Left lung (tissue), 14 donors: ENCODE measurements at places on chromosomes 2 and 18. TPM values are rescaled to one million over a fixed set of nuclear protein-coding genes. Genes with fewer than 3 reads are reported as not detected.

- no peak for DNase-seq
Observed at GRCh38 chr2:149740490-149740889, 152.9 kb upstream of the MMADHC start.

- no peak for DNase-seq
Observed at GRCh38 chr2:183993052-183993451, 605.3 kb upstream of the ZNF804A start.

ANKRD53 gene
- 3.3 TPM for polyA plus RNA-seq

DNA sequence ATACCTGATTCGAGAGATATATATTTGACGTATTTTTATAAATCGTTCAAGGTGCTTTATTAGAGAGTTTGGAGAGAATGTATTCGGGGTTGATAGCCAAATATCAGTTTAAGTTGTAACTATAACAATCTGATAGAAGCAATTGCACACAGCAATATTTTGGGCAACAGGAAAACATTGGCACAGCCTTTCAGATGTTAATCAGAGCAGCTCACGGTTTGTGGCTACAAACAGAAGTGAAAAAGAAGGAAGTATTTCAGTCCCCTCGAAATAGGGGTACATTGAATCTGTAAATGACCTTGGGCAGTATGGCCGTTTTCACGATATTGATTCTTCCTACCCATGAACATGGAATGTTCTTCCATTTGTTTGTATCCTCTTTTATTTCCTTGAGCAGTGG, 20.6 kb downstream of the SERPINB10 start:
- DNase-seq: no peak

GRCh38 chr18:45379903-45380302, 235.4 kb upstream of the SLC14A2 start:
- DNase-seq: no peak

AGPS gene
- 27.3 TPM for polyA plus RNA-seq

DNA sequence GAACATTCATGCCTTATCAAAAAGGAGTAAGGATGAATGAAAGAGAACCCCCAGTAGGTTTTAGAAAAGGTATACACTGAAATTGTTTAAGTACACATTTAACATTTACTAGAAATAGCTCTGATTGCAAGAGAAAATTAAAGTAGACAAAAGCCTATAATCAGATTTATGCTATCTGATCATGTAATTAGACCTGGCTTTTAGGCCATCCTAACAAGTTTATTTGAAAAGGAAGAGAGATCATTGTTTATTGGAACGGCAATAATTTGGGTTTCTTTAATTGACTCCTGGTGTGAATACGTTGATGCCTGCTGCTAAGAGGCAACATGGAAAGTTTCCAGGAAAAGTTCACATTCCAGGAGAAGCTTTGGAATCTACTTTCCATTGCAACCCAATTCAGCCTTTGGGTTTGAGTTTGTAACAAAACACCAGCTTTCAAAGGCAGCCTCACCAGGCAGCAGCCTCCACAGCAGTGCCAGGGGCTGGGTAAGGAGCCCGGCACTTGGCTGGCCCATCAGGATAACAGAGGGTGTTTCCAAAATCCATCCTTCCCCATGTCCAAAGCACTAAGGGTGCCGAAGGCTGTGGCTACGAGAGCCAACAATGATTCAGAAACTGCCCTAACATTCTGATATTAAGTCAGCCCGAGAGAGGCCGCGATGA, 18.0 kb downstream of the FZD7 start:
- DNase-seq: no peak

PJVK gene
- 13.3 TPM for polyA plus RNA-seq

DNA sequence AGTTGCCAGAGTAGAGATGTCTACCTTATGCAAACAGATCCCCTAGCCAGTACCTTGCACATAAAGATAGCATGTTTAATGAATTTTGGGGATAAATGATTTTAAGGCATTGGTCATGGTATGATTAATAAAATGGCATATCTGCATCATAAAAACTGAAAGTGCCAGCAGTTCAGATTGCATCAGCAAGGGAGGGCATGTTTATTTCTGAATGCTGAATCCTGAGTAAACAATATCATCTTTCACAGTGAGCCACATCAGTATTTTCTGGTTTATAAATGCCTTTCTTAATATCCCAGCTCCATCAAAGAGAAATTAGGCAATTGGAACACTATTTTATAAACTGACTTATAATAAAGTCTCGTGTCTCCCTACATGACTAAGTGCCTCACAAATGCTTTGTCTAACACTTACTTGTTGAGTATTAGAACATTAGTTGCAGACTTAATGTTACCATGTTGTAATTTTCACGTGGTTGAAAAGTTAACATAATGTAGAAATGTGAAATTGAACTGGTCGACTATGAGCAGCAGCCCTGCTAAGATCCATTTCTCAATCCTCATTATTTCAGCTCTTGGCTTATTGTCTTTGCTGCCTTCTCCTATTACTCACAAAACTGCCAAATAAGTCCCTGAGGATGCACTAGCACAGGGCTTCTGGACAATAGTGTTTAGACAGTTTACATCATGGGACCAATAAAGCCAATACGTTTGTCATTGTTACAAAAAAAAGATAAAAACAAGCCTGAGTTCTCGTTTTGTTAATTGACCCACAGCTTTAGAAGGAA, 48.0 kb downstream of the LANCL1 start:
- no peak for DNase-seq

OTOS gene
- not detected for polyA plus RNA-seq

CDH2 gene
- polyA plus RNA-seq: 8.4 TPM

ZNF532 gene
- polyA plus RNA-seq: 139 TPM

DNA sequence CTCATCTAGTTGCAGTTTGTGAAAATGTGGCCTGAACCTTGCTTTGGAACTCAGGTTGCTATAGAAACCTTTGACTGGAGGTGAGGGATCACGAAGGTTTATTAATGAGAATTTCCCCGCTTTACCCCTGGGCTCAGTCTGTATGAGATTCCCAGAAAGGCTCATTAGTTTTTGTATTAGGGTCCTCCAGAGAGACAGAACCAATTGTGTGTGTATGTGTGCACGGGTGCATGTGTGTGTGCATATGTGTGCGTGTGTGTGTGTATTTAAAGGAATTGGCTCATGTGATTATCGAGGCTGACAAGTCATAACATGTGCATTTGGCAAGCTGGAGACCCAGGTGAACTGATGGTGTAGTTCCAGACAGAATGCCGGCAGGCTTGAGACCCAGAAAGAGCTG, 113.8 kb upstream of the DLX2 start:
- DNase-seq: no peak

CFAP221 gene
- 10.6 TPM for polyA plus RNA-seq

GRCh38 chr18:61570070-61570469, 236.8 kb downstream of the CDH20 start:
- no peak for DNase-seq

- DNase-seq: no peak
Observed at GRCh38 chr2:65919550-65920188, 487.3 kb upstream of the SPRED2 start.

STRN gene
- polyA plus RNA-seq: 23.9 TPM

FSHR gene
- polyA plus RNA-seq: not detected

- DNase-seq: no peak
Observed at GRCh38 chr2:109415581-109416013, 198.2 kb downstream of the SEPTIN10 start.

DNA sequence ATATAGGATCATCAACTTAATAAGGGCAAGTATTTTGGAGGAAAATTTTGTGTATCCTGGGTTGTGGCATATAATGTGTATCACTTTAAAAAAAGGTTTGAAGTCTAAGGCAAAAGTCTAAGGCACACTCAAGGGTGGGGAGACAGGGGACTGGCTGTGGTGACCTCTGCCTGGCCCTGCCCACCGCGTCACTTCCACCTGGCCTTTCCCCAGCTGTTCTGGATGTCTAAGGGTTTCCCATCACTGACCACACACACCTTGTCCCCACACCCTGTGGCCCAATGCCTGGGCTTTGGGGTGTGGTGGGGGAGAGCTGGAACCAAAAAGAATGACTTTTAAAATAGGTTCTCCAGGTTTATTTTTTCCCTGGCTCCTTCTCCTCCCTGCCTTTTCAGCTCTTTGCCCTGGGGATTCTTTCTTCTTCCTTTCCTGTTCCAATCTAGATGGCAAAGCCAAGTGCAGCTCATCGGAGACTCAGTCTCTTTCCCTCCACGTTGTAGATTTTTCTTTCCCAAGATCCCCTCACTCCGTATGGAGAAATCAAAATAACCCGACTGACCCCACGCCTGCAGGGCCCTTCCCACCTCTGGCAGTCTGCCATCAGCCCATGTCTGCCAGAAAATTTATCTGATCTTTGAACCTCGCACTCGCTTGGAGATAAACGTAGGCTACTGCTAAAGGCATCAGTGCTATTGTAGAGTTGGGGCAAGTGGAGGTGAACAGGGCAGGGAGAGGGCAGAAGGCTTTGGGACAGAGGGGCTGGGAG, 257.2 kb downstream of the DYSF start:
- DNase-seq: no peak

MPP4 gene
- polyA plus RNA-seq: 0.20 TPM

DNA sequence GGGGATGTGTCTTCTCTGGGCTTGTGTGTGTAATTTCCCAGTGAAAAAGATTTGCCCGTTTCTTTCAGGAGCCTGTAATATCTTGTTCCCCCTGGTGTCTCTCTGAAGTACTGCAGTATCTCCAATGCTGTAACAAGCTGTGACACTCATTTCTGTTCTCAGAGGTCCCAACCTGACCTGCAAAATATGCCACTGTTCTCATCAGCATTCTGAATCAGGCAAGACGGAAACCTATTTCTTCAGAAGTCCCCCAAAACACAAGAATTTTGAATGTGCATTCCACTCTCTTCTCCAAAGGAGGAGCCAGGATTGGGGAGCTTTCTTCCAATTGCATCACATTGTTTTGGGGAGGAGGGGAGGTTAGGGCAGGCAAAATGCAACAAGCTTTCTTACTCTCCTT, 77.0 kb upstream of the CNGA3 start:
- no peak for DNase-seq

DNA sequence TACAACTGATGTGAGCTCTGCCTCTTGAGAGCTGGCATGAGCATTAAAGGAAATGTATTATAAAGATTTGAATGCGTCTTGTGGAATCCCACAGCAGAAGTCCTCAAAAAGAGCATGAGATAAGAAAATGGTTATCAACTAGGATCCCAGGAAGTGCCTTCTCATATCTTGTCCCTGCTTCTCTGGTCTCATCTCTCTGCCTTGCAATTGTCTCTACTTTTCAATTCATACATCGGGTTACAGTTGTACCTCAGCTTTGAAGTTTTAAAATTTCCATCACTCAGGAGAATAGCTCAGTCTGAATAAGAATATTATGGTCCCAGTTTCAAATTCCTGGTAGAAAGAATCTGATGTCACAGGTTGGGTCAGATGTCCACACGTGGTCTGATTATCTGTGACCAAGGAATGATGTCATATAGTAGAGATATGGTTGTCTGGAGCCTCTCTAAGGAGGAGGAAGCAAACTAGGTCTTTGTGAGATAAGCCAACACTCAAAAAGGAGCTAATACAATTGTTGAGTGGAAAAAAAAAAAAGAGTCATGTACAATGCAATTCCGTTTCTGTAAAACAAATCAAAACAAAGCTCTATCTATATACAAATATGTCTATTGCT, 21.7 kb upstream of the CCDC88A start:
- no peak for DNase-seq

- DNase-seq: no peak
Observed at GRCh38 chr18:46474487-46475389, 182.3 kb downstream of the LOXHD1 start.

DNA sequence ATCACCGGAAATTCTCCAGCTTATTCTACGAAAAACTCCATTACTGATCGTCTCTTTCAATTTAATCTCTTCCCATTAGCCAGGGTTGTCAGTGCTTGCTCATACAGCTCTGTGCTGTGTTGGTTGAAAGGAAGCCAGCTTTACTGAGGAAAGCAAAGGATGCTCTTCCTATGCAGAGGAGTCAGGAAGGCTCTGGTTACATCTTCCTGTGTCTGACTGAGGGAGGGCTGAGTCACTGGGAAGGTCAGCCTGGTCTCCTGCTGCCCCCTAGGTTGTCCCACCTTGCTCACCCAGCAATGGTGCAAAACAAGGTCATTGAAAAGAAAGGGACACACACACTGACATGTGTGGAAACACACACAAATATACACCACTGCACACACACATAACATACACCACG, 975.6 kb downstream of the DCDC2C start:
- DNase-seq: no peak

DNA sequence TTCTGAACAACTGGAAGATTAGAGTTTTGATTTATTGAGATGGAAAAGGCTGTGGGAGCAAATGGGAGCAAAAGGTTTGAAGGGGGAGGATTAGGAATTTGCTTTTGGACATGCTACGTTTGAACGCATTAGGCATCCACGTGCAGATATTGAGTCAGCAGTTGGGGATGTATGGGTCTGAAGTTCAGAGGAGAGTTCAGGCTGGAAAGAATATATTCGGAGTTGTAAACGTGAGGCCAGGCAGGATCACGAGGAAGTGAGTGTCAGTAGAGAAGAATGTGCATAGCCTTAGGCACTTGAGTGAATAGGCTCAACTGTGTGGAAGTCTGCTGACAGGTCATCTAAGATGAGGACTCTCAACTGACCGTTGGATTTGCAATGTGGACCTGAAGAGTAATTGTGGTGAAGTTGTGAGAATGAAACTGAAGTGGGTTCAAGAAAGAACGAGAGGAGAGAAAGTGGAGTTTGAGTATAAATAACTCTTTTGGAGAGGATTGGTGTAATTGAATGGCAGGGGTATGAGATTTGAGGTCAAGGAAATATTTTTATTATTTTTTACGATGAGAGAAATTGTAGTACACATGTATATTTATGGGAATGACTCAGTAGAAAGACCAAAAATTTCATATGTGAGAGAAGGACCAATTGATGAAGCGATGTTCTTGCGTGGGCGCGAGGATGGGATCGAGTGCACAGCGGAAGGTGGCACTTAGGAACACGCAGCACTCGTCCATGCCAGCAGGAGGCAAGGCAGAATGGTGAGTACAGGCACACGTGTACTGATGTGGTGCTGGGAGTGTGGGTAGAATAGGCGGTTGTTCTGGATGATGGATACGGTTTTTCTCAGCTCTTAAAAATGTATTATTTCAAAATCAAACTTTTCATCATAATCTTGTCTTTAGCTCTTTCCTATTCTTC, 40.5 kb upstream of the POLE4 start:
- no peak for DNase-seq

- DNase-seq: no peak
Observed at GRCh38 chr18:11487390-11487789, 122.0 kb upstream of the SLC35G4 start.

MOGAT1 gene
- polyA plus RNA-seq: not detected

DNA sequence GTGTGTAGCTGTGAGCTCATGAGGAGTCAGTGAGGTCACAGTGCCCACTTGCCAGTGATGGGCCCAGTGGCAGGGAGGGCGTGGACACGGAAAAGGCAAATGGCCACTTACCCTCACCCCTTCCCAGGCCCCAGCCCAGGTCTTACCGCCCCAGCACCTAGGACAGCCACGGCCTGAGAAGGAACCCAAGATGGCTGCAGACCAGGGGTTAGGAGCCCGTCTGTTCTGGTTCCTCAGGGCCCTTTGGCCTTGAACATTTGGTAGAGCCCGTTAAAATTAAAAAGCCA, 74.1 kb downstream of the EMX1 start:
- DNase-seq: no peak

CPLX4 gene
- not detected for polyA plus RNA-seq

FBXO48 gene
- 2.6 TPM for polyA plus RNA-seq

ALPP gene
- 0.07 TPM for polyA plus RNA-seq
